CD4-positive, alpha-beta T cell treated with Interleukin-12 subunit alpha and Interleukin-12 subunit beta, for 1 hour (primary cell): ENCODE measurements at places on chromosomes 1 and 21.
A peak's percentile ranks its signal among the peaks of the same experiment; 100 is the strongest.

DNA sequence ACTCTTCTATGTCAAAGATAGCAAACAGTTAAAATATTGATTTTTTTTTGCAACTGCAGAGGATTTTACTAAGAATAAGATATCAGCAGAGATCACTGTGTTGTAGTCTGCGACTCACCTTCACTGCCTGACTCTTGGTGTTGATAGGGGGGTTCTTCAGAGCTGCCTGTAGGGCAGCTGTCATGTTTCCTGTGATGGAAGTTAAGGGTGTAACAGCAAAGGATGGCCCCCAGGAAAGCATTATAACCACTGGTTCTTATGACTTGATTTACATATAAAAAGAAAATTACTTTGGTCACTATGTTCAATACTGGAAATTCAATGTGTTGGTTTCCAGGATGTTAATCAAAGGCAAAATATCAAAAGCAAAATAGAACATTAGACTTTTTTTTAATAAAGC lies 2.6 kb downstream of the ARPC5 start:
- peak; percentile 21 for DNase-seq

DNA sequence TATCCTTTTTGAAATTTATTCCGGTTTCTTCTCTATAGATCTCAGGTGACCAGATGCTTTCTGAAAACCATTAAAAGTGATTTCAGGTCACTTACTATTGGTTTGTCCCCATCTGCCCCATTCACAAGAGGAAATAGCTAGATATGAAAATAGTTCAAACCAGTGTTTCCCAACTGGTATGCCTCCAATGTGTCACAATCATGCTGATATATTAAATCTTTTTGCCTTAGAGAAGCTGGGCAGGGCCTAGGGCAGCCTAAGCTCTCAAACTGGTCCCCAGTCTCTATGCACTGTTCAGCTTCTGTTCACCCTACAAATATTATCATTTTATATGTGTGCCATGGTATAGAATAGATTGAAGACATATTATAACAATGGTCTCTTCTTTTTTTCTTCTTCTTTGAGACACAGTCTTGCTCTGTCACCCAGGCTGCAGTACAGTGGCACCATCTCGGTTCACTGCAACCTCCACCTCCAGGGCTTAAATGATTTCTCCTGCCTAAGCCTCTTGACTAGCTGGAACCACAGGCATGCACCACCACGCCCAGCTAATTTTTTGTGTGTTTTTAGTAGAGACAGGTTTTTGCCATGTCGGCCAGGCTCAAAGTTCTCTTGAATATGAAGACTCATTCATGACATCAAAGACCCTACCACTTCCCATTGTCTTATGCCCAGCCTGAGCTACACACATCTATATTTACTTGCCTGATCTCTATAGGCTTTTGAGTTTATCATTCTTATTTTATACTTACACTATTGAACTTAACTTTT lies 15.7 kb downstream of the PTPN22 start:
- no peak for DNase-seq

GRCh38 chr21:35102488-35103371 lies 53.6 kb upstream of the RUNX1 start:
- DNase-seq: peak; percentile 32

- no peak for DNase-seq
Measured at GRCh38 chr1:20429296-20429695, 56.7 kb downstream of the CAMK2N1 start.

GRCh38 chr1:240344918-240345317 lies 253.2 kb downstream of the FMN2 start:
- DNase-seq: no peak

- DNase-seq: no peak
Measured at GRCh38 chr1:31000301-31000700, 65.2 kb downstream of the PUM1 start.

- DNase-seq: no peak
Measured at GRCh38 chr1:7993593-7994479, 32.3 kb downstream of the ERRFI1 start.

DNA sequence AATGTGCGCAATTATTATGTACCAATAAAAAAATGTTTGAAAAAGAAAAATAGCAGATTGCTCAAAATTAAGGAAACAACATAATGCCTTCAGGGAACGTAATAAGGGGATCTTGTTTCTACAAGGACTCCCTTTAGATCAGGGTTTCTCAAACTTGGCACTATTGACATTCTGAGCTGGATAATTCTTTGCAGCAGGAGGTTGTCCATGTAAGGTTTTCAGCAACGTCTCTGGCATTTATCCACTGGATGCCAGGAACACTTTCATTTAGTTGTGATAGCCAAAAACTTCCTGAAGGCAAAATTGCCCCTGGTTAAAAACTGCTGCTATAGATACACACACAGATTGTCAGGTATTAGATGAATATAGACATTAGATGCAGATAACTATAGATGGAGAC lies 666.7 kb upstream of the ADAMTS5 start:
- DNase-seq: no peak

DNA sequence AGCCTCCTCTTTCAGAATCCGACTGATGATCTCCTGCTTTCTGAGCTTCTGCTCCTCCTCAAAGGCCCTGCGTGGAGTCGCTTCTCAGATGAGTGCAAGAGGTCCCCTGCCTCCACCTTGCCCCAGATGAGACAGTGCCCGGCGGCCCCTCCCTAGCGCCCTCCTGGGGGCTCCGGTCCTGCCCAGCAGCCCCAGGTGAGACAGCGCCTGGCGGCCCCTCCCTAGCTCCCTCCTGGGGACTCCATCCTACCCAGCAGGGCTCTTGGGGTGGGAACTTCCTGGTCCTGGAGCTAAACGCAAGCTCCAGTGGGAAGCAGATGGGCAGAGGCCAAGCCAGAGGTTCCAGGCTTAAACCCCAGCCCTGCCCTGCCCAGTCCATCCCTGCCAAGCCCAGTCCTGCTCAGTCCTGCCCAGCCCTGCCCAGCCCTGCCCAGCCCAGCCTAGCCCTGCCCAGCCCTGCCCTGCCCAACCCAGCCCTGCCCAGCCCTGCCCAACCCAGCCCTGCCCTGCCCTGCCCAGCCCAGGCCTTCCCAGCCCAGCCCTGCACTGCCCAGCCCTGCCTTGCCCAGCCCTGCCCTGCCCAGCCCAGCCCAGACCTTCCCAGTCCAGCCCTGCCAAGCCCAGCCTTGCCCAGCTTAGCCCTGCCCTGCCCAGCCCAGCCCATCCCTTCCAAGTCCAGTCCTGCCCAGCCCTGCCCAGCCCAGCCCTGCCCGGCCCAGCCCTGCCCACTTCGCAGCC lies 34.6 kb downstream of the CFAP74 start:
- DNase-seq: no peak

DNA sequence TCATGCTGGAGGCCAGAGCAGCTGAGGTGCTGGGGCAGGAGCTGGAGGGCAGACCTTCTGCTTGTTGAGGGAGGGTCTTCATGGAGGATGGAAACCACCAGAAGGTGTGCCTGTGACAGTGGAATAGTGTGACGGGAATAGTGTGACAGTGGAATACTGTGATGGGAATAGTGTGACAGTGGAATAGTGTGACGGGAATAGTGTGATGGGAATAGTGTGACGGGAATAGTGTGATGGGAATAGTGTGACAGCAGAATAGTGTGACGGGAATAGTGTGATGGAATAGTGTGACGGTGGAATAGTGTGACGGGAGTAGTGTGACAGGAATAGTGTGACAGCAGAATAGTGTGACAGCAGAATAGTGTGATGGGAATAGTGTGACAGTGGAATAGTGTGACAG lies 325.1 kb downstream of the HHAT start:
- DNase-seq: no peak

DNA sequence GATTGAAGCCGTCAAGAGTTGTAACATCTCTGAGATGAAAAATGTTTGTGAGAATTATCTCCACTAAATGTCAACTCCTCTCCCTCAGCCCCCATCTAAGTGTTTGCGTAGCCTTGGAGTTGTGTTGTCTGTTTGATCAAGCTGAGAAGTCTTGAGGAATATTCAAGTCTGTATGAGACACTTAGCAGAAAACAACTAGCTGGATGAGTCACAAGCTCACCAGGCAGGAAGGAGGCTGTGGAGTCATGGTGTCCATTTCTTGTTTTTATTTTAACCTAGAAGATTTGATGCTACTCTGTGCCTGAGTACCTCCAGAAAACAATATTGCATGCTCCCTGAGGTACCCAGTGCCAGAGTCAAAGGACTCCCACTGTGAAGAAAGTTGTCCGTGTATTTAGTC lies 211.6 kb upstream of the PLXNA2 start:
- DNase-seq: no peak

- DNase-seq: peak; percentile 47
Measured at GRCh38 chr1:151838222-151839081, 1.2 kb downstream of the C2CD4D start.

GRCh38 chr1:92754719-92755050 lies 30.2 kb downstream of the EVI5 start:
- no peak for DNase-seq

GRCh38 chr1:15157524-15158399 lies 4.2 kb downstream of the TMEM51 start:
- DNase-seq: no peak

- DNase-seq: peak; percentile 18
Measured at GRCh38 chr1:157136133-157136532, 2.1 kb downstream of the ETV3 start.

GRCh38 chr1:2190491-2190976 lies 4.0 kb downstream of the FAAP20 start:
- no peak for DNase-seq

GRCh38 chr21:15908187-15908586 lies 178.4 kb downstream of the USP25 start:
- DNase-seq: no peak

GRCh38 chr21:41778930-41779600 lies 12.2 kb upstream of the RIPK4 start:
- no peak for DNase-seq

GRCh38 chr1:42392255-42392654 lies 11.7 kb downstream of the RIMKLA start:
- no peak for DNase-seq

- no peak for DNase-seq
Measured at GRCh38 chr1:56670350-56670749, 25.2 kb downstream of the PRKAA2 start.

DNA sequence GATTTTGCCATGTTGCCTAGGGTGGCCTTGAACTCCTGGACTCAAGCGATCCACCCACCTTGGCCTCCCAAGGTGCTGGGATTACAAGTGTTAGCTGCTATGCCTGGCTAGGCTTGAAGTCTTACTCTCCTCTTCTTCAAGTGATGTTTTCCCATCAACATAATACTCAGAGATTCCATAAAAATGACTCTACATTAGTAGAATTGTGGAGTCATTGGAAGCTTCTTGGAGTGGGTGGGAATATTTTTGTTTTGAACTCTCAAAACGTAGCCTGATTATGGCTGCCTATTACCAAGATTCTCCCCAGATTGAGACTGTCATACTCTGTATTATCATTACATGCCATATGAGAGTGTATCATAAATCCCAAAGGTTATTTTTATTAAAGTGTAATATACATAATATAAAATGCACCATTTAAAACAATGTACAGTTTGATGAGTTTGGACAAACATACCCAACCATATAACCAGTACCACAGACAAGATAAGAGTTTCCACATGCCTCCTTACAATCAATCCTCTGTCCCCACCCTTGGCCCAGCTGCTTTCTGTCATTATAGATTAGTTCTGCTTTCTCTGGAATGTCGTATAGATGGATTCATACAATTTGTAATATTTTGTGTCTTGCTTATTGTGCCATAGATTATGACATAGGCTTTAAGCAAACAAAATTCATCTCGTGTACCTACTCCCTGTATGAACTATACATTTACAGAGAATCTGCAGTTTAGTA lies 8.0 kb upstream of the DNM3 start:
- no peak for DNase-seq

- no peak for DNase-seq
Measured at GRCh38 chr1:59452026-59452425, 155.1 kb downstream of the FGGY start.

DNA sequence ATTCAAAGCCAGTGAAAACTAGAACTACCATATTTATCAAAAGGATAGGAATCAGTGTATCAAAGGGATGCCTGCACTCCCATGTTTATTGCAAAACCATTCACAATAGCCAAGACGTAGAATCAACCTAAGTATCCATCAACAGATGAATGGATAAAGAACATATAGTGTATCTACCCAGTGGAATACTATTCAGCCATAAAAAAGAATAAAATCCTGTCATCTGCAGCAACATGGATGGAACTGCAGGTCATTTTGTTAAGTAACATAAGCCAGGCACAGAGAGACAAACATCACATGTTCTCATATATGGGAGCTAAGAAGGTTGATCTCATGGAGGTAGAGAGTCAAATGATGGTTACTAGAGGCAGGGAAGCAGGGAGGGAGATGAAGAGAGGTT lies 110.0 kb downstream of the PAX7 start:
- no peak for DNase-seq

DNA sequence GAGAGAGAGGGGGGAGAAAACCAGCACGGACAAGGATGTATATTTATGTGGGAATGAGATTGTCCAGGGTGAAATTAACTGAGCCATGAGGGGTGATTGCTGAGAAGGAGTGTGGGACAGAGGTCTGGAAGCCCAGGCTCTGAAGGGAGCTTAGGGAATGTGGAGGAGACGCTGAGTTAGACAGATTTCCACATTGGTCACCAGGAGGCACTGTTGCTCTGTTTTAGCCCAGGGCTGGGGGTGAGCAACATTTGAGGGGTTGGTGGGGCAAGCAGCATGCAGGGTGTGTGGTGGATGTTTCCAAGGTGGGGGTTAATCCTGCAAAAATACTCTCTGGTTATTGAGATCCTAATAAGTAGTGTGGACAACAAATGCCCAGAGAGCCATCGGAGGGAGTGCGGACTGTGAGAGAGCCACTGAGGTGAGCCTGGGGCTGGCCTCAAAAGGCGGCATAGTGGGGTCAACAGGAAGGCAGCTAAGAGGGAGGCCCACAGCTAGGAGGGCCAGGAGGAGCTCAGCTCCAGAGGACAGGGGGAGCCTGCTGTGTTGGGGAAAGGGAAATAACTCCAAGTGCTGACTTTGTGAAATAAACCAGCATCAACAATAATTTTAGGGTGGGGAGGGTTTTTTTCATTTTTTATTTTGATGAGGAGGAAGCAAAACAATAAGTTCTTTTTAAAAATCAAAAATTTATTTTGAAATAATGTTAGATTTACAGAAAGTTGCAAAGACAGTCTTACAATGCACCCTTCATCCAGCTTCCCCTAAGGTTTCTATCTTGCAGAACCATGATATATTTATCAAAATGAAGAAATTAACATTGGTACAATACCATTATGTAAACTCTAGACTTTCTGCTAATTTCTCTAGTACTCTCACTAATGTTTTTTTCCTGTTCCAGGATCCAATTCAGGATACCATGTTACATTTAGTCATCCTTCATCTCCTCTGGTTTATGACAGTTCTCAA lies 82.8 kb upstream of the CD34 start:
- no peak for DNase-seq
